ENCODE measurements at places on chromosomes 3 and 15.

GRCh38 chr3:195807681-195808121, 4.0 kb downstream of the MUC4 start:
- DNase-seq, result no peak

GRCh38 chr3:78725703-78726246, 1042.0 kb downstream of the ROBO1 start:
- DNase-seq, result no peak

DNA sequence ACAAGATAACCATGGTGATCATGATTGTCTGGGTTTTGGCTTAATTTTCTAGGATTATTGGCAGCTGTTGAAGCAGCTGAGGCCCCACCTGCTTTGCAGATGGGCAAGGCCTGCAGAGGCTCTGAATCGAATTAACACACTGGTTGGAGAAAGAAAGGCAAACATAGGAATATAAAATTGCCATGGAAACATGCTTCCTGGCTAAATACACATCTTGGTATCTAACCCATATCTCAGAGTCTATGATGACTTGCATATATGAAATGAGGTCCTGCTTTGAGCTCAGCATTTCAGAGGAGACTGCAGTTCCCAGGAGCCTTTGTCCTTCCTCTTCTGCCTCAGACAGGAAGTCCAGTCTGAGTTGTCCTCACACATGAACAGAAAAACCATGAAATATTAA, 24.3 kb upstream of the SV2B start:
- no peak for DNase-seq

DNA sequence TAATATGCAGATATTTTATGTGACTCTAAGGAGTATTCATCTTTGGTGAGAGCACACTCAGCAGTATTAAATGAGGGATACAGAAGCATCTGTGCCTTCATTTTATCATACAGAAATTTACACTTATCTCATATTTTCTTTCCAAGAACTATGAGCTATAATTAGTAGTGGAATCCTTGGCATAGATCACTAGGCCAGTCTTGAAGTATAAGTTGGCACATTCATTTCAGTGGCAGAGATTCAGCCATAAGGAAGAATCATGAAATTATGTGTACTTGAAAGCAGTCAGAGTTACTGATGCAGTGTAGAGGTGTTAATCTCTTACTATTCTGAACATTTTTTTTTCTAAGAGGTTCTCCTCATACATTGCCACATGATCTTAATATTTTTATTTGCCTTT, 393.6 kb upstream of the GOLIM4 start:
- DNase-seq, result no peak

DNA sequence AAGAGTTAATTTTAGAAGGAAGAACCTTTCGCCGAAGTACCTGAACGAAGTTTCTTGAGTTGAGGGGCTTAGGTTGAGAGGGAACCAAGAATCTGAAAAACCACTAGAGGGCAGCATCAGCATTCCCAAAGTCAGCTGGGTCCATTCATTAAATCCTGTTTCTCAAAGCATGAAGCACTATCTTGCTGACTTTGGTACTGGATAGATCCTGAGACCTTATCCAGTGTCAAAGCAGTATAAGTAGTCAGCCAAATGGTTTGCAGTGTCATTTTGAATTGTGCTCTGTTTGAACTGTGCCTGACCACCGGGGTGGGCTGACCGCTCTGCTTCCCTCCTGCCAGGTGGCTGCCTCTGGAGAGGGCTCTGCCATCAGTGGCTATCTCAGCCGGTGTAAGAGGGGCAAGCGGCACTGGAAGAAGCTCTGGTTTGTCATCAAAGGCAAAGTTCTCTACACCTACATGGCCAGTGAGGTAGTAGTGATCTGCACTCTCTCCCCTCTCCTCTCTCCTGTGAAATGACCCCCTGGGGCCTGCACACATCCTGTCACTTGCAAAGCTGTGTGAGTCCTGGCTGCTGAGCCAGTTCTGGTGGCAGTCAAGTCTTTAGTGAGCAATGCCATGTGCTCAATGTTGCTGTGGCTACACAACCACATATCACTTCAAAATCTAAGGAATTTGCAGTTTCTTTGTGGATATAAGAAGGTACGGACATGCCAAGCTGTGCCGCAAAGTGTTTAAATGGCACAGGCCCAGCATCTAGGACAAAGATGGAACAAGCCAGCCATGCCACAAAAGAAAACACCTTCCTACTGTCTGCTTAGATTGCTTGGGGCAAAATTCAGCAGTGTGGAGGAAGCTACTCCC, 21.4 kb upstream of the NR2C2 start:
- DNase-seq, result peak; percentile 58

- no peak for DNase-seq
These were observed 963.2 kb downstream of the PLOD2 start for GRCh38 chr3:145197821-145198220.

All from fibroblast of skin of back (primary cell).